Thoracic aorta (tissue), 2 donors: ENCODE measurements at places on chromosomes 3 and 15. TPM values are rescaled to one million over a fixed set of nuclear protein-coding genes. Genes with fewer than 3 reads are reported as not detected.
A peak's percentile ranks its signal among the peaks of the same experiment; 100 is the strongest.

The RRP9 gene
- 7.7 TPM for total RNA-seq

The VWA5B2 gene
- total RNA-seq: not detected

The PCOLCE2 gene
- 157 TPM for total RNA-seq

The SERPINI2 gene
- total RNA-seq: not detected

The TIPARP gene
- total RNA-seq: 77.2 TPM

The SUCNR1 gene
- total RNA-seq: 3.2 TPM

The ZNF501 gene
- total RNA-seq: 3.6 TPM

The PAQR9 gene
- 0.21 TPM for total RNA-seq

The GOLGA6B gene
- total RNA-seq: not detected

The TNNC1 gene
- 3.0 TPM for total RNA-seq

The C2CD4A gene
- not detected for total RNA-seq

The HYAL3 gene
- 1.4 TPM for total RNA-seq

The ANKRD63 gene
- not detected for total RNA-seq

- no peak for DNase-seq
These were observed 27.2 kb upstream of the ADAMTS7 start for GRCh38 chr15:78838489-78838888.

GRCh38 chr3:30455840-30456239 is 150.6 kb upstream of the TGFBR2 start:
- DNase-seq: peak; percentile 11

GRCh38 chr3:71237672-71238071 is 345.9 kb downstream of the FOXP1 start:
- DNase-seq: no peak

DNA sequence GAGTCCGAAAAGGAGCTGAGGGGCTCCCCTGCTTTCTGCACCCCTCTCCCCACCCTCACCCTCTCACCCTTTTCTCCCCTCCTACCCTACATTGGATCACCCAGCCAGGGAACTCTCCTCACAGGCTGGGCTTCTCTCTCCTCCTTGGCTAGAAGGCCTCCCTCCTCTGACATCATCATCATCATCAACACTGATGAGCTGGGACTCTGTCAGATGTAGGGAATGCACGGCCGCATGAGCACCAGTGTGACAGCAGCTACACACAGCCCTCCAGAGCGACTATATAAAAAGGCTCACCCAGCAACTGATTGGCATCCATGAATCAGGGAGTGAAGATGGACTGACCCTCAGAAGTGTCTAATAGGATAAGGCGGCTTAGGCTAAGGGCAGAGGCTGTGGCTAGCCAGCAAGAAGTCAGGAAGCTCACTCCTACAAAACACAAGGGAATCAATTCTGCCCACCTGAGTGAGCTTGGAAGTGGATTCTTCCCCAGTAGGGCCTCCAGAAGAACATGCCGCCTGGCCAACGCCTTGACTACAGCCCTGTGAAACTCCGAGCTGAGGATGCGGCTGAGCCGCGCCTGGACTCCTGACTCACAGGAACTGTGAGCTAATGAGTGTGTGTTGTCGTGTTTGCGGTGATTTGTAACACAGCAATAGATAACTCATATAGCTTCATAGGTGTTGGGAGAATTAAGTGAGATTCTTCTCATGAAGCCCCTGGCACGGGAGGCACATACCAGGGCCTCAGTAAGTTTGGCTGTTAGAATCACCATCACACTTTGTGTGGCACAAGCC is 147.6 kb downstream of the FAM43A start:
- no peak for DNase-seq

DNA sequence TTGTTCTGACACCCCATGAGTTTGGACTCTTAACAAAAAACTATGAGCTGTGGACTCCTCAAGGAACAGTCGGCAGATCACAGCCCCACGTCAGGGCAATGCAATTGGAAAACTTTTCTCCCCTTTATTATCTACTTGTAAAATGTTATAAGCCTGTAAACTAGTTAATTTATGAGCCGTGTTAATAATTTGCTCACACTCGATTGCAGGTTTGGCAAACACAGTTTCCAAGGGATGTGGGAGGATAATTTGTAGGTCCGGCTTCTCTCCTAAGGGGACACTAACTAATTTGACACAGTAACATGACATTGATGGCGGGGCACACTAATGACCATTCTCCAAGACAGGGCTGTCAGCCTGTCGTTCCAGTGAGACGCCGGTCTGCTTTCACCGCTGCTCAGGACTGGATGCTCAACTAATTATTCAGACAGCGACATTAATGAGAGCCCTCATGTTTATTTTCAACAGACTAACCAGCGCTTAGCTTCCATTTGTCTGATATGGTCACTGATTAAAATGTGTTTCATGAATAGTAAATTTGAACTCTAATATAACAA is 222.1 kb downstream of the FOXP1 start:
- DNase-seq: no peak

- DNase-seq: no peak
These were observed 150.6 kb upstream of the ROPN1 start for GRCh38 chr3:124142389-124142970.

DNA sequence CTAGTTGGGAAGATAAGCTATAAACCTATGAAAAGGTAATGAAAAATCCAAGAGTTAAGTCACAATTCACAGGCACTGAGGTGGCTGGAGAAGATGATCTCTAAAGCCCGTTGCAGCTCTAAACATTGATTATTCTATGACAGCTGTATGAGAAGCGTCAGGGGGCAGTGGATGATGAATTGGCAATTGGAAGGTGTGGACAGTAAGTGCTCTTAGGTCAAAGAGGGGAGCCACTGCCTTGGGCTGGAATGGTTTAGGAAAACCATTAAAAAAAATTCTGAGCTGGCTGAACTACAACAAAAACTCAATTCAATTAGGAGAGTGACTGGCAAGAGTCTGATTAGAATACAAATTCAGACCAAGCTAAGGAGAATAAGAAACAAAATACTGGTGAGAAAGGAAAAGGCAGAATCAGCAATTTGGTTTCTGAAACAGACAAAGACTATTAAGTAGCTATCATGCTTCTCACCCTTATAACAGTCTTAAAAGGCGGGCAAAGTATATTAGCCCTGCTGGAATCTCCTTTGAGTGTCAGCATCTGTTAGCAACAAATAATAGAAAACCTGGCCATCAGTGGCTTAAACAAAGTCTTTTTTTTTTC is 8.8 kb upstream of the NMD3 start:
- no peak for DNase-seq

DNA sequence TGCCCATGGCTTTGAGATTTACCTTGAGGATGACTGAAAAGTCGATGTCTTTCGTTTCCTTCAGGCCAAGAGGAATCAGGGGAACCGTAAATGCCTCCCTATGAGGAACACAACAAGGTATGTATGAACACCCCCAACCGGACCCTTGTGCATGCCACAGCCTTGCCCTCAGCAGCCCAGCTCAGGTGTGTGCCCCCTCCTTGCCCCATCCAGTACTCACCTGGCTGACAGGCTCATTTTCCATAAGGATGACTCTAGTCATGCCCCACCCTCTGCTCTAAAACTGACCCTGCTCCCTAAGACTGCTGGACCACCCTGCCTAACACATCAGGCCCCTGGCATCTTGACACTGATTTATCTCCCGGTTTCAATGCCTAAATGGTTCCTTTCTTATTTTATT is 270.0 kb downstream of the GOLGA6L6 start:
- no peak for DNase-seq

- no peak for DNase-seq
These were observed 107.0 kb downstream of the IQSEC1 start for GRCh38 chr3:12965999-12966846.

DNA sequence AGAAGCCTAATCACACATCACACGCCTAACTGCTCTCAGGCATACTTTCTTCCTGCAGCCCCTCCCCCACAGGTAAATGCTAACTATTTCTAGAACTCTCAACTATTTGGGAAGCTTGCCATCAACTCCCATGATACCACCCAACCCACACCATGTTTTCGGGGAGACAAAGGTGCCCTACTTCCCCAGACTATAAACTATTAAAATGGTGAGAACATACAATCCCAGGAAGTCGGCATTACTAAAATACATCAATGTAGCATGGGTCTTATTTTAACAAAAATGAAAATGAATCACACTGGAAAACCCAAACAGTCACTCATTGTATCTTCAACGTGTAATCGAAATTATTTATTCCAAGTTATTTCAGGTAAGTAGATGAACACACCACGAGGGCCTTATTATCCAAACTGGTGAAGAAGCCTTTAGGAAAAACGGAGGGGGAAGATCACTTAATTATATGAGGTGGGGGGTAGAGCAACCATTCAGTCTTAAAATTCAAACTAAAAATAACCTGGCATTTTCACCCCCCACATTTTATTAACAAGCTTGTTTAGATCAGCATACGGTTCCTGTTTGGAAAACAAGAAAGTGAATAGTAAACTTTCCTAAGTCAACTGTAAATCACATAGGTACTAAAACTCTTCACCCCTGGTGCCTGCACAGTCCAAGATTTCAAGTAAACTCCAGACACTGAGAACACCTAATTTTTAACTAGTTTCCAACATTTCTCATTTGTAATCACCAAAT is 1.9 kb downstream of the TBL1XR1 start:
- DNase-seq: no peak

GRCh38 chr3:54433846-54434245 is 311.5 kb downstream of the CACNA2D3 start:
- DNase-seq: no peak

DNA sequence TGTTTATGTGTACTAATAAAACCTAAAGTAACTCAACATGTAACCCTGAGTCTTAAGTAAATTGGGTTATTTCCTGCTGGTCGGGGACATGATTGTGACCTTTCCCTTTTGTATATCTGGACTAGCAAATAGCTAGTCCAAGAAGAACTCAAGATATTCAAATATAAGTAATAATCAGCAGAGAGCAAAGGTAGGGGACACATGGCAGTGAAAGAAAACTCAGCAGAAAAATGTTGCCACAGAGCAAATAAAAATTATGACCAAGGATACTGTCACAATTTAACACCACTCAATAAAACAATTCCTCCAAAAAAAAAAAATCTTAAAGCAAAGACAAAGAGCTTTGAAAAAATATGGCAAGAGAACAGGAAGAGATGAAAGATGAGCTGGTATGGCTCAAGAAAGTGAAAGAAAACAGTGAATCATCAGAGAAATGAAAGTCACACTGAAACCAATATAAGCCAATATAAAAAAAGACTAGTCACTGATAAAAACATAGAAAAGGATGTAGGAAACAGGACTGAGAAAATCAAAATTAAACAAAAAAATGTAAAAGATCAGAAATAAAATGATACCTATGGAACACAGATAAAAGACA is 43.4 kb downstream of the HLTF start:
- DNase-seq: no peak

GRCh38 chr3:41833628-41834027 is 128.3 kb downstream of the ULK4 start:
- DNase-seq: no peak

DNA sequence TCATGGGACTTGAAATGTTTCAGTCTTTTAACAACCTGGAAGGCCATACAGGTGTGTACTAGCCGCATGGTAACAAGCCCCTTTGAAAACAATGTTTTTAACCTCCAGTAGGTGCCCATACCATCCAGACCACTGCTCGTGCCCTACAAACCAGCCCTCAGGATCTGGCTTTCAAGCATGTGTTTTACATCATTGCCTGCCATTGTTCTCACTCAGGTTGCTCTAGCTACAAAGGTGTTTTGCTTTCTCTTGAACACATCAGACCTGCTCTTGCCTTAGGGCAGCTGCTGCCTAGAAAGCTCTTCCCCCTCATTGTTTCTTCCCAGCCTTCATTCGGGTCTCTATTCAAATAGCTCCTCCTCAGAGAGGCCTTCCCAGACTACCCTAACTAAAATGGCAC is 32.3 kb upstream of the MAP3K13 start:
- no peak for DNase-seq

DNA sequence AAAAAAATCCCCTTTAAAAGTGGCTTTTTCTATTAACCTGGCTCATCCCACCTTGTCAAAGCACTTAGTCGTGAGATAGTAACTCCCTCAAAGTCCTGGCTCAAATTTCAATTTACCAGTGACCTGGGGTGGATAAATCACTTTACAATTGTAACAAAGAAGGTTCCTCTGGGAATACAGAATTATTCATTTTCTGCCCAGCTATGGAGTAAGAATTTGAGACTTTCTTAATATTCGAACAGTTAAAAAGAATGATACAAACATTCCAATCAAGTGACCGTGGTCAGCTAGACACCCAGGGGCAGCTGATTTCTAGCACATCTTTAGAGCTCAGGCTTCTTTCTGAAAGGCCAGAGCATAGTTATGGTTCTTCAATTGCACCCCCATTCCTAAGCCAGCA is 291.0 kb upstream of the TGFBR2 start:
- DNase-seq: no peak

DNA sequence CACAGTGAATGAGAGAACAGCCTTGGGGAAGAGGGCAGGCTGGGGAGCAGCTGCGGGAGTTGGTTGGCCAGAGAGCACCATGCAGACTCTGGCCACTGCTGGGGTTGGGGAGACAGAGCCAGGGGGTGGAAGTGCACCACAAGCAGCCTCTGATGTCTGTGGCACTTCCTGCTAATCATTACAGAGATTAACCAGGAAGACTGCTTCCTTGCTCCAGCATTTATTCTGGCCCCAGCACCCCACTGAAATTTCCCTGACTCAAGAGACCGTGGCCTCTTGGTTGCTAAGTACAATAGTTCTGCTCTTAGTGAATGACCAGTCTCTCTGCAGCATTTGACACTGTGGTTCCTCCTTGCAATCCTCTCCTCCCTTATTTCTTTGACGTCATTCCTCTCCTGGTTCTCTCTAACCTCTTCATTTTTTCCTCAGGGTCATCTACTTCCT is 266.2 kb upstream of the ROPN1 start:
- no peak for DNase-seq

DNA sequence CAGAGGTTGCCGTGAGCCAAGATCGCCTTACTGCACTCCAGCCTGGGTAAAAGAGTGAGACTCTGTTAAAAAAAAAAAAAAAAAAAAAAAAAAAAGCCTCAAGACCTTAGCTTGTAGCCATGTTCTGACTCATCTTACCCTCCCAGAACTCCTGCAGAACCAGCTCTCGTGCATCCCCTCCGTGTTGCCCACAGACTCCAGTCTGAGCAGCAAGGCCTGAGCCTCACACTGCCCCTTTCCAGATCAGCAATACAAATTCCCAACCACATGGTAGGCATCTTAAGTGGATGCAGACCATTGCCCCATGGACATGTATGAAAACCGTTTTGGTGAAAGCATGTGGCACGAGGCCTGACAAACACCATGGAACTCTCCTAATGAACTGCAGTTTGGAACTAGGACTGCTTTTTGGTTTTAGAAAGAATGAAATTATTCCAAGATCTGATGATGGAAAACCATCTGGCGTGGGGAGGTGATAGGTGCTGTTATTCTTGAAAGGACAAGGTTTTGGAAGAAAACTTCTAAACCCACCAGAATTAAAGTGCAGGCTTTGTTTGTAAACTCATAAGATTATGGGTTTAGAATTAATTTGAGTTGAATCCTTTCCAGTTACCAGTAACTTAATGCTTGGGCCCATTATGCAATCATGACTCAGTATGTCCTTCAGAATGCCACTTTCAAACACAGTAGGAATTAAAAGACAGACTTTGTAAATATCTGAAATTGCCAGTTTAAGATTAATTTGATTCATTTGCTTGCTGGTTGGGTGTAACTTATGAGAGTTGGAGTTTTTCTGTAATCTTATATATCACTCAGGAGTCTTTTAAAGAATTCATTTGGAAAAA is 163.7 kb upstream of the LRTM1 start:
- DNase-seq: no peak
